Subcutaneous adipose tissue (tissue), 4 donors: ENCODE measurements at places on chromosomes 2 and 18. TPM values are rescaled to one million over a fixed set of nuclear protein-coding genes. Genes with fewer than 3 reads are reported as not detected.

STEAP3 gene
- total RNA-seq: 13.3 TPM

GPC1 gene
- 35.0 TPM for total RNA-seq

SCYGR4 gene
- not detected for total RNA-seq

QPCT gene
- total RNA-seq: 4.0 TPM

SLC19A3 gene
- 253 TPM for total RNA-seq

HJURP gene
- total RNA-seq: 2.0 TPM

CD8B gene
- not detected for total RNA-seq

RUFY4 gene
- total RNA-seq: 2.4 TPM

IKZF2 gene
- 14.5 TPM for total RNA-seq

ALK gene
- 2.4 TPM for total RNA-seq

GALNT3 gene
- total RNA-seq: 2.5 TPM

IL37 gene
- not detected for total RNA-seq

ABCG8 gene
- not detected for total RNA-seq

MYL12A gene
- 541 TPM for total RNA-seq

SPC25 gene
- not detected for total RNA-seq

CAVIN2 gene
- 21.9 TPM for total RNA-seq

SPATA3 gene
- not detected for total RNA-seq

MTLN gene
- total RNA-seq: 128 TPM

MSH6 gene
- total RNA-seq: 24.0 TPM

LRATD1 gene
- total RNA-seq: 0.44 TPM

KLHL29 gene
- total RNA-seq: 15.3 TPM

SIX2 gene
- 1.8 TPM for total RNA-seq

ALKAL2 gene
- total RNA-seq: 6.8 TPM
